Tibial nerve (tissue), 4 donors: ENCODE measurements at places on chromosomes 13 and 19.

DNA sequence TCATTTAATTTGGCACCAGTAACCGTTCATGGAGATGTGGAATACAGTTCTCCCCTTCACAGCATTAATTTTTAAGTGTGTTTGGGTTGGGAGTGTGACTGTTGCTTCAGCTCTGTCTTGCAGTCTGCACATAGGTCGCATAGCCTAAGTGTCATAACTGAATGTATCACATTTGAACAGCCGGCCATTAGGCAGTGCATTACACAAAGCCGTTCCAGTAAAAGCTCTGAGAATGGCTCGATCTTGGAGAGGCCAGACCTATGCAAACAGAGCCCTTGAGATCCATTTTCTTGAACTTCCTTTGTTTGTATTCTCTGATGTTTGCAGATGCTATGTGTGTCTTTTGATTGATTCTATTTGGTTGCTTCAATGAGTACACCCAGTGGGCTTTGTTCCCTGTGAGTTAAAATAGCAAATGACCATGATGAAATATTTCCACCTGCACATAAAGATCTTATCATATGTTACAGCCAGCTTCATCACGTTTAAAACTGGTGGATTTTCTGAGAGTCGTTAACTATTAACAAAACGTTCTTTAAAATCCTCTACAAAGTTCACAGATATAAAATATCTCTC, 1104.9 kb upstream of the SLC10A2 start:
- H3K27me3 ChIP-seq: no peaks in the 10 kb centered on the region
- H3K4me1 ChIP-seq: no peaks in the 10 kb centered on the region
- H3K4me3 ChIP-seq: no peak overlapping the region
- no peak for DNase-seq

GRCh38 chr19:40724855-40725254, 7.9 kb downstream of the ITPKC start:
- no peak overlapping the region for H3K4me3 ChIP-seq
- no peaks in the 10 kb centered on the region for H3K4me1 ChIP-seq
- H3K36me3 ChIP-seq: peaks cover 73% of the 10 kb centered on the region

- no peak overlapping the region for H3K27ac ChIP-seq
- no peak overlapping the region for H3K4me3 ChIP-seq
- H3K36me3 ChIP-seq: no peaks in the 10 kb centered on the region
- no peak for DNase-seq
- H3K27me3 ChIP-seq: no peaks in the 10 kb centered on the region
Observed at GRCh38 chr13:41962994-41963393, 2.1 kb upstream of the VWA8 start.

DNA sequence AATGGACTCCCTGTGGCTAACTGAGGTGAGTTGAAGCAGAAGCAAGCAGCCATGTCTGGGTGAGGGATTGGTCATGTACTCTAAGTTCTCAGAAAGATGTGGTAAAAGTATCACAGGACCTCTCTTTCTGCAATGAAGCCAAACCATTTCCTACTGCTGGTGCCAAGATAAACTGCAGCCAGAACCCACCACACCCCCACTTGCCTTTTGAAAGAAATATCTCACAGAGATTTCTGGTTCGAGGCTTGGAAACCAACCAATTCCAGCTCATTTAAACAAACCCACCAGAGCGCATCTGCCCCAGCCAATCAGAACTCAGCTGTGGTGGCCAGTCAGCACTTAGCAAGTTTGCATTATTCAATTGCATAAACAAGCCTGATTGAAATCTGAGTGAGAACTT, 204.5 kb upstream of the ATXN8OS start:
- H3K4me3 ChIP-seq: no peak overlapping the region
- no peaks in the 10 kb centered on the region for H3K36me3 ChIP-seq
- H3K27me3 ChIP-seq: no peaks in the 10 kb centered on the region
- no peak for DNase-seq

GRCh38 chr13:113889467-113889866, 25.6 kb upstream of the GAS6 start:
- H3K27ac ChIP-seq: no peak overlapping the region
- no peaks in the 10 kb centered on the region for H3K36me3 ChIP-seq
- no peak overlapping the region for H3K4me3 ChIP-seq
- H3K4me1 ChIP-seq: no peaks in the 10 kb centered on the region
- no peaks in the 10 kb centered on the region for H3K27me3 ChIP-seq

GRCh38 chr19:33163481-33163880, 30.6 kb upstream of the LRP3 start:
- H3K4me1 ChIP-seq: no peaks in the 10 kb centered on the region
- H3K27ac ChIP-seq: no peak overlapping the region
- no peaks in the 10 kb centered on the region for H3K27me3 ChIP-seq
- no peaks in the 10 kb centered on the region for H3K36me3 ChIP-seq
- no peak overlapping the region for H3K4me3 ChIP-seq
- DNase-seq: no peak
